Dorsolateral prefrontal cortex (tissue), 122 donors: ENCODE measurements at places on chromosomes 7 and 10. TPM values are rescaled to one million over a fixed set of nuclear protein-coding genes. Genes with fewer than 3 reads are reported as not detected.

DNA sequence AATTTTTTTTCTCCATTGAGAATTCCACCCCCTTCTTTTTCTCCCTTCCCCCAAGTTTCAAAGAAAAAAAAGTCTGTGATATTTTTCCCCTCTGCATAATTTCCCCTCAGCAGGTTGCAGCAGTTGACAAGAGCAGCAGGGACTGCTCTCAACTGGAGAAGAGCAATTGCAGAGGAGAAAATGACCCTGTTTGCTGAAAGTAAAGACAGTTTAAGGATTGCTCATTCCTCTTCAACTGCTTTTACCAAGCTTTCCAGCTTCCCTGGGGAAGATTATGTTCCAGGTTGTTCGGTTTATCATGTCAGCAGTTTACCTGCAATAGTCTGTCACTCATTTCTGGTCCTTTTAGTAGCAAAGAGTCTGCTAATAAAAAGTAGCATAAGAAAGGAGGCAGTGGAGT, 16.2 kb downstream of the AGK start:
- DNase-seq = no peak

GRCh38 chr10:125549653-125550052, 133.3 kb downstream of the TEX36 start:
- DNase-seq = no peak

DNA sequence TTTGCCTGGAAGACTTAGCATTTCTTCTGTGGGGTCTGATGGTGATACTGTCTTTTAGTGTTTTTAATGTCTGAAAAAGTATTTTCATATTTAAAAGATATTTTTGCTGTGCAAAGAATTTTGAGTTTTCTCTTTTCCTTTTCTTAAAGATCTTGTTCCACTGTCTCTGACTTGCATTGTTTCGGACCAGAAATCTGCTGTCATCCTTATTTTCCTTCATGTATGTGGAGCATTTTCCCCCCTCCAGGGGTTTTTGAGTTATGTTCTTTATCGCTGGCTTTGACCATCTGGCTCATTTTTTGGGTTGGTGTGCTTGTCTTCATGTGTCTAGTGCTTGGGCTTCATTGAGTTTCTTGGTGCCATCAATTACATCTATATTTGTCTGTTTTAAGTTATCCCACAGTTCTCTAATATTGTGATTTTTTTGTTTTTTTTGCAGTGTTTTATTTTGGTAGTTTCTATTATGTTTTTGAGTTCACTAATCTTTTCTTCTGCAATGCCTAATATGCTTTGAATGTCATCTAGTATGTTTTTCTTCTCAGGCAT, 119.9 kb downstream of the MGMT start:
- DNase-seq = no peak

GRCh38 chr7:53947732-53948131, 594.4 kb upstream of the VSTM2A start:
- DNase-seq = no peak

DNA sequence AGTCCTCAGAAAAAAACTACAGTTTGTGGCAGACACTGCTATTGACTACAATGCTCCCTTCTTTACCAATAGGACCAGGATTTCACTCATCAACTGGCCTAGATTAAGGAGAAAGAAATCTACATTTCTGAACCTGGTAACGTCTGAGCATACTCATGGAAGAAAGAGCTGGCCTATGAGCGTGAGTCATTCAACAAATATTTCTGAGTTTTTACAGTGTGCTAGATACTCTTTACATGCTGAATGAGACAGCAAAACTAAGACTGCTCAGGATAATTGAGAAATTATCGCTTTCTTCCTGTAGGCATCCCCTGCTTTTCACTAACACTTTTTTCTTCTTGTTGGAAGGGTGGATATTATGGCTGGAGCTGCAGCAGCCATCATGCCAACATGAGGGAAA, 609.7 kb downstream of the TNS3 start:
- no peak for DNase-seq

Gene CASP7
- 12.3 TPM for total RNA-seq

- no peak for DNase-seq
These were observed 206.7 kb upstream of the KCTD7 start for GRCh38 chr7:66421830-66422475.

Gene COL26A1
- total RNA-seq = 28.3 TPM

Gene ASB10
- 0.31 TPM for total RNA-seq
